ENCODE measurements at places on chromosomes 3 and 15.
A peak's percentile ranks its signal among the peaks of the same experiment; 100 is the strongest.

DNA sequence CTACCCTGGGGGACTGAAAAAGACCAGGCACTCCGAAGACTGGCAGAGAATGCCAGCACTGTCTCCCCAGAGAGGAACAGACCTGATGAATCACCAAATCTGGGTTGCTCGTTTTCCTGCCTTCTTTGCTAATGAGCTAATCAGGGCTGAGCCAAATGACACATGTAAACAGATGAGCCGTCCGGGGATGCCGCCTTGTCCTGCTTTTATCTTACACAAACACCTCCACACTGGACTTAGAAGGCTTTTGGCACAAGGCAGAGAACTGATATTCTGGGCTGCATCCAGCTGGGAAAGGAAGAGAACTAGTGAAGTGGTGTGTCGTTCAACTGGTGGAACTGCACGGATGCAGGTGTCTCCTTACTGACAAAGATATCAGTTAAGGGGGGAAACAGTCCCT is 88.1 kb downstream of the MECOM start:
- no peak for DNase-seq

DNA sequence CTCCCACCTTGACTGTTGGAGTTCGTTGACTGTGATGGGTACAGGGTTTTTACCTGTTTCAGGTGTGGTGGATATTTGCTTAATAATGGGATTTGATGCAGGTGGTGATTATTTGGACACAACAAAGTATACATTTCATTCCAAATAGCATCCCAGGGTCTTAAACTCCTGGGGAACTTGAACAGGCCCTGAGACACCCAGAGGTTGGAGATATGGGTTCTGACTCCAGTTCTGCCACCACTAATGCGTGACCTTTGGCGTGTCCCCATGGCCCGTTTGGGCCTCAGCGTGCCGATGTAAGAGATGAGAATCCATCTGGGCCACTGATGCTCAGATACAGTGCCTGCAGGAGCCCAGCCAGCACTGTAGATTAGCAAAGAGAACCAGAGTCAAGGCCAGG is 264.5 kb downstream of the EPHB1 start:
- no peak for DNase-seq

GRCh38 chr3:8888301-8888915 is 74.9 kb downstream of the RAD18 start:
- no peak for DNase-seq

GRCh38 chr3:143267989-143268388 is 148.4 kb downstream of the CHST2 start:
- DNase-seq = no peak

- DNase-seq = no peak
Measured at GRCh38 chr15:66702787-66703539, 927 bp downstream of the SMAD6 start.

DNA sequence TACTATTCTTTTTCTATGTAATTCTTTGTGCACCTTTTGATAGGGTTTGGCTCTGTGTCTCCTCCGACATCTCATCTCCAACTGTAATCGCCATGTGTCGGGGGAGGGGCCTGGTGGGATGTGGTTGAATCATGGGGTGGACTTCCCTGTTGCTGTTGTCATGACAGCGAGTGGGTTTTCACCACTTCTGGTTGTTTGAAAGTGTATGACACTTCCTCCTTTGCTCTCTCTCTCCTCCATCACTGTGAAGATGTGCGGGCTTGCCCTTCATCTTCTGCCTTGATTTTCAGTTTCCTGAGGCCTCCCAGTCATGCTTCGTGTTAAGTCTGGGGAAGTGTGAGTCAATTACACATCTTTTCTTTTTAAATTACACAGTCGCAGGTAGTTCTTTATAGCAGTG is 225.8 kb upstream of the DPPA4 start:
- DNase-seq = no peak

DNA sequence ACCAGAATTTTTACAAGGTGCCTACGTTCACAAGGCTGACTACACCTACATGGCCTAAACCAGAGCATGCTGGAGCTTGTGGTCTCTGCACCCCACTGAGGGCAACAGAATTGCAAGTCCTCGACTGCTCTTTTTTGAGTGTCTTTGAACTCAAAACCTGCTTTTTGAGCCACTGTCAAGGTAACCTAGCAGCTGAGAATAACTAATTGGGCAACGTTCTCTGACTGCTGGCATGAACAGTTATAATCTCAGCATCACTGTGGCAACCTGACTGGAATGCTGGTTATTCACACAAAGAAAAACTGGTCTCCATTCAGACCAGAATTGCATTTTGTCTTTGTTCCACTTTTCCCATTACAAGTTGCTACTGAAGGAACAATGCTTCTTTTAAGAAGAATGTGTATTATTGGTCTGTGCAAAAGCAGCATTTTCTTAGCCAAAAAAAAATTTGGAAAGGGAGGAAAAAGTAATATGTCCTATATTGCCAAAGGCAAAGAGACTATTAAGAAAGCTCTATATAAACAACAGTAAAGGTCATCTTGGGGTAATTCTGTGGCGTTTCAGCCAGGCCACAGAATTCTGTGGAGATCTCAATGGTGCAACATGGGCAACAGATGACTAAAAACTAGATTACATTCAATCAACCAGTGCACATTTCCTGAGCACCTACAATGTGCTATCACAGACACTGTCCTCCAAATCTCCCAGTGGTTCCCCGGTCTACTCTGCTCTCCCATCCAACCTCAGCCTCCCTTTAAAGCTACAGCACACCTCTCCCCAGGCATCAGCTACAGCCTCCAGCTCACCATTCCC is 76.8 kb downstream of the TNIK start:
- DNase-seq = peak; percentile 75

GRCh38 chr3:25648107-25648535 is 16.6 kb downstream of the TOP2B start:
- DNase-seq = peak; percentile 72

DNA sequence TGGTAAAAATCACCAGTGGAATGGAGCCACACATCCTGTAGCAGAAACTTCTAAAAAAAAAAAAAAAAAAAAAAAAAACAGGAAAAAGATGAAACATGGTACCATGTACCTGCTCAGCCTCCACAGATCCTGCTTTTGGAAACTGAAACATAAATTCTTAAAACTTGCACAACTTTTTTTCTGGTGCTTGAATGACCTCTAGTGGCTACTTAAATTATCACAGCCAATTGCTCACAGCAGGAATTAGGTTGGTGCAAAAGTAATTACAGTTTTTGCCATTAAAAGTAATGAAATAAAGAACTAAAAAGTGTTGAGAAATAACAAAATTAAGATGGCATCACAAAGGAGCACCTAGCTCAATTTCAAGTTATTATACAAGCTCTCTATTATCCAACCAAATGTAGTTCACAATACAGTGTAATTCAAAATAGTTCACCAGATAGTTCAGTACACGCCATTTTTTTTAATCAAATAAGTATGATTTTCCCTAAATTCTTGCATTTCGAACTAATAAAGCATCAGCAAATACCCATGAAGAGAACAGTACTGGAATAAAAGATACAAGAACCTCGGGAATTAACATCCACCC is 80.6 kb downstream of the ULK4 start:
- DNase-seq = peak; percentile 29

GRCh38 chr15:63051156-63052066 is 8.9 kb downstream of the TPM1 start:
- no peak for DNase-seq

- no peak for DNase-seq
Measured at GRCh38 chr3:58754074-58754473, 87.5 kb upstream of the FAM3D start.

DNA sequence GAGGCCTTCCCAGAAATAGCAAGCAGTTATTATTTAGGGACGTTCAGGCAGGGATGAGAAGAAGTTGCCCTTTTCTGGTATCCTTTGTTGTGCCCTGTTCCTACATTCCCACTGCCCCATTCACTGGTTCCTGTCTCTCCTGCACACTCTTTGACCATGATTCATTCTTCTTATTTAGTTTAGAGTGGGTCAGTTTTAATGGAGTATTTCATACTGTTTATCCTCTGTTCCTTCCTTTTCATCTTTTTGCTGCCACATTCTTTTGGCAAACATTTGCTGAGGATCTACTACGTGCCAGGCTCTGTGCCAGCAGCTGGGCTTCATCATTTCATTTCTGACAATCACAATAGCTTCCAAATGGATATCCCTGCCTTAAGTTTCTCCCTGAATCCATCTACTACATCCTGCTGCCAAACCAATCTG is 11.8 kb upstream of the EID1 start:
- DNase-seq = no peak

DNA sequence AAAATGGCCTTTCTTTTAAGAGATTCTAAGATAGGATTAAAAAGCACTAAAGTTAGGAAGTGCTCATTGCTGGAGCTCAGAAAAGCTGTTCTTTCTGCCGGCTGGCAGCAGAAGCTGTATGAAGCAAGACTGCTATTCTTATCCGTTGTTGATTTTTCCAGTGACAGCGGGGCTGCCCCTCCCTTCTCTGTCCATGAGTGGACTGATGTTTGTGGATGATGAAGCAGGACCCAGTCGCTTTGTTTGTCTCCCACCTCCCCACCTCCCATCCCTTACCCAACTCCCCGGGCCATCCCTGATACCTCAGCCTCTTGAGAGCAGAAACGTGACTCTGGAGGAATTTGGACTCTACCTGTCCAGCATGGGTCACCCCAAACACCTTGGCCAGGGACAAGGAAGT is 10.3 kb upstream of the MUSTN1 start:
- DNase-seq = peak; percentile 37

- DNase-seq = peak; percentile 18
Measured at GRCh38 chr15:34855893-34856292, 60.5 kb upstream of the ACTC1 start.

DNA sequence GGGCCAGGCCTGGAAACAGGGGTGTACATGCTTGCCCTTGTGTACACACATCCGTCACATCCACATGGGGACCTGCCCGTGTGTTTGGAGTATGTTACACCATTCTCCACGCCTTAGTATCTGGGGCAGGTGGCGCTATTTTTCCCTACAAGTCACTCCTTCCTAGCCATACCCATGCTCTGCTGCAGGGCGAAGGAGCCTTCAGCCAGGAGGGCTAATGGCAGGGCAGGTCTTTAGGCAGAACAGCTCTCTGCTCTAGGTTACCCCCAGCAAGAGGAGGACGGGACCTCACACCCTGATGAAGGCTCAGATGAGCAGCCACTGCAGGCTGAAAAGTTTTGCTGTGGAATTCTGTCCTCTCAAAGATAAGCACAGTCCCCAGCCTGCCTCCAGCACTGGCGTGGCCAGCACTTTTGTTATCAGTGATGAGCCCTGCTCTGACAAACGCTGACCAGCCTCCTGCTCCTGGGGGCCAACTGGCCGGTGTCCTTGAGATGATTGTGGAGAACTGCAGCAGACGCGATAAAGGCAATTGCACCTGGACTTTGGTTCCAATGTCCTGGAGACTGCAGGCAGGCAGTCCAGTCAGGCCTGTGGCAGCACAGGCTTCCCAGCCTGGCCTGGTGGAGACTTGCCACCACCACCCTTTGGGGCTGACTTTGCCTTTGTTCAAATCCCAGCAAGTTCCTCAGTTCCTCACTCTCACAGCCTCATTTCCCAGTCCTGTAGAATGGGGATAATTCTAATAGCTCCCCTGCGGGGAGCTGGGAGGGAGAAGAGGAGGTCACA is 19.8 kb upstream of the PIGZ start:
- DNase-seq = no peak

DNA sequence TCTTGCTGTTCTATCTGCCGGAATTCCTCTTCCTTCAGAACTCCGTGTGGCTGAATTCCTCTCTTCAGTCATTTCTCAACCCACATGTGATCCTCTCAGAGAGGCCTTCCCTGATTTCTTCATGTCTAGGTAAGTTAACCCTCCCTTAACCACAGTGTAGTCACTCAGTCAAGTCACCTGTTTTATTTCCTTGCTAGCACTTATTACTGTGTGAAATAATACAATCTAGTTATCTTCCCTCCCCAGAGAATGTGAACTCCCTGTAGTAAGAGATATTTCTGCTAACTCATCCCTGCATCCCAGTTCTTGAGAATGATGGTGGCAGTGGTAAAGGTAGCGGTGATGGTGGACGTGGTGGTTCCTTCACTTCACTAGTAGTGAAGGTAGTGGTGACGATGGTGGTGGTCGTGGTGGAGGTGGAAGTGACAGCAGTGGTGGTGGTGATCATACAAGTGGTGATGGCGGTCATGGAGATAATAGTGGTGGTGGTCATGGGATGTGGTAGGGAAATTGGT is 33.3 kb downstream of the COL6A5 start:
- no peak for DNase-seq

- DNase-seq = no peak
Measured at GRCh38 chr15:63522225-63522578, 17.8 kb downstream of the USP3 start.

- no peak for DNase-seq
Measured at GRCh38 chr3:94323596-94323995, 260.7 kb downstream of the NSUN3 start.

- DNase-seq = no peak
Measured at GRCh38 chr3:160226026-160226907, 1.0 kb downstream of the C3orf80 start.

GRCh38 chr3:102237181-102237580 is 197.6 kb upstream of the ZPLD1 start:
- DNase-seq = no peak

DNA sequence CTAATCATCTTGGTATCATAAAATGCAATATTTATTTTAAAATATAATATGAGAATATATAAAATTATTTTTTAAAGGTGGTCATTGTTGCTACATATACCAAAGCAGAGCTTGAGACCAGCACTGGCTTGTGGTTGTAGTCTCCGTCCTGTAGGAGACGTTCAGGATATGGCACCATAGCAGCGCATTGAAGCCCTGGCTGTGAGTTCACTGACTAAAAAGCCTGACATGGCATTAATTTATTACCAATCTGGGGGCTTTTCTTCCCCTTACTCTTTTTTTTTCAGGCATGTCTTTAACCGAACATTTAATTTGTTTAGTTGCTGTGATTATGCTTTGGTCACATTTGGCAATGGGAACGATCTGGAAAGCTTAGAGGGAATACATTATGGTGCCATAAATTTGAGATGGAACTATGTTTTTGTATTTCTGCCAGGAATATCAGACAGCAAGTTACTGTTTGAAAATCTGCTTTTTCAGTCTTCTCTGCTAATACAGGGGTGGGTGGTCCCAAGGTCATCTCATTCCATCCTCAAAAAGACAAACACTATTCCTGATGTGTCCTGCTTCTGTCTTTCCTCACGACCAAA is 108.5 kb downstream of the ZIC4 start:
- DNase-seq = no peak

DNA sequence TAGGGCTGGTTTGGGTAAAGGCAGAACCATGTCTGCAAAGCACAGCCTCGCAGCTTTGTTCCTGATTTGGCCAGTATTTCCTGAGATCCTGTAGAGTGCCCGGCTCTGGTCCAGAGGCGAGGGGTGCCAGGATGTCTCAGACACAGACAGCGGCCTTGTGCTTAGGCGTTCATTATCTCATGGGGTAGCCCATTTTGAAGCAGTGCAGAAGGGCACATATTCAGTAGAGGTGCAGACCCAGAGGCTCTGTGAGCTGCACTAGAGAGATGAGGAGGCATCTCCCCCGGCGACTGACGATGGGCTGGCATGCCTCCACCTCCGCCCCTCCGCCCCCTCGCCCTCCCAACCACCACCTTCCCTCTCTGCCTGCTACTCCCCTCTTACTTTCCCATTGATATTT is 170.3 kb downstream of the CHDH start:
- no peak for DNase-seq

Data from putamen (tissue), 1 donor.